ENCODE measurements at places on chromosomes 5 and 9.

DNA sequence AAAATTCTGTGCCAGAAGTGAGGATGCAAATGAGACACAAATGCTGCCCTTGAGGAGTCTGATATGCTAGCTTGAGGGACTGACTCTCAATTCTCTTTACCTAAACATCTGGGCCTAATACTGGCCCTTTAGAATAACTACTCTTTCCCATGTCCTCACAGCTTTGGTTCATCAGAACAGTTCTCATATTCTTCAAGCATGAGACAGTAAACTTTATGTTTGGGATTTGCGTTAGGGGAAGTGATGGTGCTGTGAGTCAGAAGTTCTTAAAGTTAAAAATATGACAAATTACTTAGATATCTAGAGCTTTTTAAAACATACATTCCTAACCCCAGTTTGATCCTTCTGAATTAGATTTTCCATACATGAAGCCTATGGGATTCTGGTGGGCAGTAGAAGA, 665.0 kb upstream of the RGMB start:
- no peaks in the 10 kb centered on the region for H3K36me3 ChIP-seq
- no peaks in the 10 kb centered on the region for H3K4me1 ChIP-seq
- H3K27me3 ChIP-seq, result no peaks in the 10 kb centered on the region
- no peak for DNase-seq

DNA sequence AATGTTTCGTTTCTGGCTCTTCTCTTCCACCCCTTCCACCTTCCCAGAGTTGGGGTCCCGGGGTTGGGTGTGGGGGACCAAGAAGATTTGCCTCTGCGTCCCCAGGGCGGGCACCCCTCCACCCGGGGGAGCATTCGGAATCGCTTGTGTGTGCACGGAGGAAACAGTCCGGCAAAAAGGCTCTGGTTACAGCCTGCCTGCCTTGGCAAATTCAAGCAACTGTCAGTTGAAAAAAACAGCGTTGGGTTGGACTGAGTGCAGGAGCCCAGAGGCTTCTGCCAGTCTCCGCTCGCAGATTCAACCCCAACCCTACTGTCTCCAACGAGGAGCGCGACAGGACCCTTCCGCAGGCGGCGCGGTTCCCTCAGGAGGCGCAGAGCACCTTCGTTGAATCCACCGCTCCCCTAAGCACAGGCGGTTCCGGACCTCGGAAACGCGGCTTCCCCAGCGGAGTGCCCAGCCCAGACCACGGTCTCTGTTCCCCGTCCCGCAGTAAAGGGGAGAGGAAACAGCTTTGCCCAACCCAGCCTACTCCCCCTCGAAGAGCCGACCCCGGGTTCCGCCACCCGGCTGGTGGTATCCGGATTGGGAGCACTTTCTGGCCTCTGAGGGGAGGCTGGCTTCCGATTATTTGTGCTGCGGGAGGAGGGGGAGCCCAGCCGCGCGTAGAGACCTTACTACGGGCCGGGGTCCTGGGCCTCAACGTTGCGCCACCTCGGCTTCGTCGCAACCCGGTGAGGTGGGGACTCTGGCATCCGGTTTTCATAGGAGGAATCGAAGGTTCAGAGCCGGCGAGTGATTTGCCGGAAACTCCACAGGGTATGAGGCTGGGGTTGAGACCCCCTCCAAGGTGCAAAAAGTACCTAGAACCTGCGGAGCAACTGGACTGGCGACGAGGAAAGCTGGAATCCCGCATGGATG, 9.6 kb downstream of the LHX6 start:
- no peaks in the 10 kb centered on the region for H3K36me3 ChIP-seq
- no peak overlapping the region for H3K4me3 ChIP-seq
- DNase-seq, result no peak
- no peak overlapping the region for H3K27ac ChIP-seq
- H3K4me1 ChIP-seq, result peaks cover 18% of the 10 kb centered on the region

DNA sequence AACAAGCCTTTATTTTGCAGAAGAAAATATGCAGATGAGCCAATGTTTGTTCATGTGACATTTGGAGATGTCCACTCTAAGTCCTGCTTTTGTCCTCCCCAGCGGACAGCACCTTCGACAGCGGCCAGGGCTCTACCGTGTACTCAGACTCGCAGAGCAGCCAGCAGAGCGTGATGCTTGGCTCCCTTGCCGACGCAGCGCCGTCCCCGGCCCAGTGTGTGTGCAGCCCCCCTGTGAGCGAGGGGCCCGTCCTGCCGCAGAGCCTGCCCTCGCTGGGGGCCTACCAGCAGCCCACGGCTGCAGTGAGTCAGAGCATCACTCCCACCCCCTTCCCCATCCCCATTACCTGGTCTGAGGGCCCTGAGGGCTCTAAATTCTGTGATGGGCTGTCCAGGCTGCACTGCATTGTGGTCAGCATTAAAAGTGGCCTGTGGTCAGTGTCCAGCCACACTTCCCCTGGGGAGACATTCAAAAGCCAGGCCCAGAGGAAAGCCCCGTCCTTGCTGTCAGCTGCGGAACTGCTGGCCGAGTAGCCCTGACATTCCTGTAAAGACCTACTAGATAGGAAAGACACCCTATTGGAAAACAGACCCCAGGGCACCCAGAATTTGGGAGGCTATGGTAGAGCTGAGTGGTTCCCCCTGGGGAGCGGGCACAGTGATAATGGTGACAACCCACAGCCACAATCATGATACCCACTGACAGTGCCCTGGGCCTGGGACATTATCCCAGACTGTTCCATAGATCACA, 69.0 kb downstream of the WNK2 start:
- H3K36me3 ChIP-seq, result no peaks in the 10 kb centered on the region
- DNase-seq, result no peak
- no peaks in the 10 kb centered on the region for H3K4me1 ChIP-seq
- no peak overlapping the region for H3K4me3 ChIP-seq

GRCh38 chr9:13443346-13444244, 164.1 kb upstream of the MPDZ start:
- no peak for DNase-seq
- H3K27ac ChIP-seq, result peak overlapping the region; percentile 57
- no peaks in the 10 kb centered on the region for H3K36me3 ChIP-seq
- H3K4me1 ChIP-seq, result no peaks in the 10 kb centered on the region

DNA sequence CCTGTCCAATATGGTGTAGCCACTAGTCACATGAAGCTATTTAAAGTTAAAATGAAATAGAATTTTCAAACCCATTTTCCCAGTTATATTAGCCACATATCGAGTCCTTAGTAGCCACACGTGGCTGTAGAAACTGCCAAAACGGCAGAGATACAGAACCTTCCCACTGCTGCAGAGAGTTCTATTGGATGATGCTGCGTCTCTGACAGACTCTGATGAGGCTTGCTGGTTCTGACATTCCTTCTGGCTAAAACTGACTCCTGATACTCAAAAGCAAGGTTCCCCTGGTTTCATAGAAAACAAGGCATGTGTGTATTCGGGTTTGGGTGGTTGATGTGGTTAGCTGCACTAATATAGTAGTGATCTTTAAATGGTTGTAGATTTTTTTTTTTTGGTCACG, 91.5 kb downstream of the TLE4 start:
- H3K4me1 ChIP-seq, result peaks cover 6% of the 10 kb centered on the region
- no peaks in the 10 kb centered on the region for H3K27me3 ChIP-seq
- H3K27ac ChIP-seq, result no peak overlapping the region
- no peak overlapping the region for H3K4me3 ChIP-seq
